ENCODE measurements at places on chromosomes 13 and 19.

- peak; percentile 30 for DNase-seq
Observed at GRCh38 chr13:27583645-27584044, 36.7 kb downstream of the LNX2 start.

DNA sequence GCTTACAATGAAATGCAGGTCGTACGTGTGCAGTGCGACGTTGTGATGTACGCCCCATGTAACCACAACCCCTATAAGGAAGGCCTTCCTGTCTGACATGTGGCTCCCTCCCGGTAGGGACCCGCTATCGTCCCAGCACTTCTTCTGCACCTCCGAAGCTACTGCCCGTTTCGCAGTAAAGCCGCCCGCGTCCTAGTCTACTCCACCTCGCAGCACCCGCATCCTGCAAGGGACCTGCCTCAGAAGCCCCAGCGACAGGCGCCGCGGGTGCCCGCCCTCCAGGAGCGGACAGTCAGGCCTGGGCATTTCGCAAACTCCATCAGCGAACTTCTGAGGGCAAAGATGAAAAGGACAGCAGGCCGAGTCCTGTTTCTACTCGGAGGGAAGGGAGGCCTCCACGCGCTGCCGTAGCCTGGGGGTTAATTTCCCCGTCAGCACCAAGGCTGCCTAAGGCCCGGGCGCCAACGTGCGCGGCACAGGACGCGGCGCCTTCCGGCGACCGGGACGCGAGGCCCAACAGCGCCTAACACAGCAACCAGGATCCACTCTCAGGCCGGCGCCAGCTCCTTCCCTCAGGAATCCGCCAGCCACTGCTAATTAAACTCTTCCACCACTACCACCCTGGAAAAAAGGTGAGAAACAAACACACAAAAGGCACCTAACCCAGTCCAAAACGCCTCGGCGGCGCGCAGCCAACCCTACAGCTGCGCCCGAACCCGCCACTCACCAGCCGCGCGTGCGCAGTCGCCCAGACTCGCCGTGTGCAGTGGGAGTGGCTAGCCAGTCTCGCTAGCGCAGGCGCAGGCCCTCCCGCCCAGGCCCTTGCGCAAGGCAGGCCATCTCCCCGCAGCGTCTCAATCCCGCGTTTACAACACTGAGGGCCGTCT is at the start of gene EEF1AKMT1:
Gene EEF1AKMT1, minus strand, starts transcription at position 768 of the 887 bp plus-strand sequence. CDS start 16,363 bp downstream, outside the sequence.
- DNase-seq = peak; percentile 90

GRCh38 chr13:39044536-39044935 is 6.3 kb downstream of the NHLRC3 start:
- DNase-seq = no peak

DNA sequence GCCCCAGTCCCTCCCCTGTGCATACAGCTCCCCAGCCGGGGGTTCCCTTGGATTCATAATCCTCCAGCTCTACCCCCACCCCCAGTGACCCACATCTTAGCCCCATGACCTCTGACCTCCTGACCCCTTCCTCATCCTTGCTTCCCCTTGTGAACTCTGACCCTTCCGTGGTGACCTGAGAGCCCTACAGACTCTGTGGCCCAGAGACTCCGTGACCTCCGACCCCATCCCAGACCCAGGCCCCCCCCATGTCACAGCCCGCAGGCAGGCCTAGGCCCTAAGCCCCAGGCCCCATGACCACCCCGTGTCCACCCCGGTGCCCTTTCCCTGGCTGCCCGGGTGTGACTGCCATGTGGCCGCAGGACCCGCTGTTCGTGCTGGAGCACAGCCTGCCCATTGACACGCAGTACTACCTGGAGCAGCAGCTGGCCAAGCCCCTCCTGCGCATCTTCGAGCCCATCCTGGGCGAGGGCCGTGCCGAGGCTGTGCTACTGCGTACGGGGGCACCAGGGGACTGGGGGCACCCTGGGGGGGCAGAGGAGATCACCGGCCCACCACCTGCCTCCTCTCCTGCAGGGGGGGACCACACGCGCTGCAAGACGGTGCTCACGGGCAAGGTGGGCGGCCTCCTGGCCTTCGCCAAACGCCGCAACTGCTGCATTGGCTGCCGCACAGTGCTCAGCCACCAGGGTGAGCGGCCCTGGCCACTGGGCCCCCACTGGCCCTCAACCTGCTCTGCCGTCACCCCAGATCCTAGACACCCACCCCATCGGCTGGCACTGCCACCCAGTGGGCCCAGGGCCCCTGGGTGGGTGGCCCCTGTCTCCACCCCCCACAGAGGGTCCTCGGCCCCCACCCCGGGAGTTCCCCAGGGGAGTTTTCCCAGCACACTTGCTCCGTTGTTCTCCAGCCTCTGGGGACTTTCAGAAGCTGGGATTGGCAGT is 2.4 kb upstream of the SPIB start:
- DNase-seq = no peak

GRCh38 chr19:14048443-14049153 is 13.3 kb downstream of the PALM3 start:
- no peak for DNase-seq

- DNase-seq = no peak
Observed at GRCh38 chr13:58379221-58379620, 747.7 kb downstream of the PCDH17 start.

DNA sequence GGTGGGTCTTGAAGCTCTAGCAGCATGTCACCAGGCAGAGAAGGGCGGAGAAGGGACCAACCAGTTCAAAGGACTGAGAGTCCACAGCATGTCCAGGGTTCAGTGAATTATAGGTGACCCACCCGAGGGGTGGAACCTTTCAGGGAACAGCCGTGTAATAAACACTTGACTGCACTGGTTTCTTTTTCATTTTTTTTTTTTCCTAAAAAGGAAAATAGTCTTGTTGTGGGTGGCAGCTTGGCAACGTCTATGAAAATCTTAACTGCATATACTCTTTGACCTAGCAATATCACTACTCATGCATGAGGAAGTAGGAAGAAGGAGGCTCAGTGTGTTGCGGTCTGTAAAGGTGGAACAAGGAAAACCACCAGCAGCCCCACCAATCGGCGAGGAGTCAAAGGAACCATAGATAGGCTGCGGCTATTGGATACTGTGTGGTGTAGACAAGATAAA is 13.0 kb upstream of the MYH14 start:
- no peak for DNase-seq

DNA sequence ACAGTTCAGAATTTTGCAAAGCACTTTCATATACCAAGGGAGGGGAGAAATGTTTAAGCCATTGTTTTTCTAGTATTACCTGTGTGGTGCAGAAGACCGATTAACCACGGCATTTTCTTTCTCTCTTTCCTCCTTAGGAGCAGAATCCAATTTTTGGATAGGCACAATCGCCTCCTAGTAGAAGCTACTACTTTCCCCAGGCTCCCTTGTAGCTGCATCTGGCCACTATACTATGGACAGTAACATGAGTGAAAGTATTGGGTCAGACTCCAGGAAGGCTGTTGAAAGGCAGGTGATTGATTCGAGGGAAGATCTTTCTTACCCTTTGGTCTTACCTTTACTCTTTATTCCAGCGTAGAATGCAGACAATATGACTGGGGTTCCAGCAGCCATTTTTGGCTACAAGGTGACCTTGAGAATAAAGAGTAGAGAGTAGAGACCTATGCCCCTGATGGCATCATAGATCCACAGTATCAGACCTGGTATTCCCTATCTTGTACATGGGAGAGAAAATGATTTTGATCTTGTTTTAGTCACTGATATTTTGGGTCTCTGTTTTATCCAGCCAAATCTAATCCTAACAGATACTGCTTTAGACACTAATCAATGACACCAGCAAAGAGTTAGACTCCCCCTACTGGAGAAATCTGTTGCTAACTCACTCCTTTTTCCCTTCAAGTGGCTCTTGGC is 77.0 kb downstream of the LRRC63 start:
- peak; percentile 40 for DNase-seq

DNA sequence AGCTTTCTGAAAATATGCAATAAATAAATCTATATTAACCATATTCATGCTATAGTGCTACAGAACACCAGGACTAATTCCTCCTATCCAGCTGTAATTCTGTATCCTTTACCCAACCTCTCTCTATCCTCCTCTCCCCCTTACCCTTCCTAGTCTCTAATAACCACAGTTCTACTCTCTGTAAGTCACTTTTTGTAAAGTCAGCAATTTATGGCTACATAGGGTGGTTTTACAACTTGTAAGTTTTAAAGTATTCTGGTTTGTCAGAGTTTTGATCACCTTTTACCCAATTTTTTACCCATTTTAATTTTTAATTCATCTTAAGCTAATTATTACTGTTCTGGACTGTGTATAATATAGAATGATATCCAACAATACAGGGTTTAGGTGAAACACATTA is 34.0 kb downstream of the MTRF1 start:
- no peak for DNase-seq

DNA sequence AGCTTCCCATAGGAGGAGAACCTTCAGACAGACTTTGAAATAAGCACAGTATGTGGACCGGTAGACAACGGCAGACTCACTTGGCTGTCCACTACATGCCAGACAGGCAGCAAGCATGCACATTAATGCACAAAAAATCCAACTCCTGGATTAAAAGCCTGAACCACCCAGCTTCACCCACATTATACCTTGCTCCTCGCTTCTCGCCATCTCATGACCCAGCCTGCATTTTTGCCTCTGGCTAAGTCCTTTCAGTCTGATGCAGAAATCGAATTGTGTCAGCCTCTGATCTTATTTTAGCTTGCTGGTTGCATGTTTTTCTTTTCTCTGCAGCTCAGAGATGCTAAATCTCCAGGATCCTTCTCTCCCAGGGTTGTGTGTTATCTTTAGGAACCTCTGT is 358.7 kb downstream of the RFC3 start:
- no peak for DNase-seq

- no peak for DNase-seq
Observed at GRCh38 chr13:49997955-49998354, 1.1 kb downstream of the TRIM13 start.

DNA sequence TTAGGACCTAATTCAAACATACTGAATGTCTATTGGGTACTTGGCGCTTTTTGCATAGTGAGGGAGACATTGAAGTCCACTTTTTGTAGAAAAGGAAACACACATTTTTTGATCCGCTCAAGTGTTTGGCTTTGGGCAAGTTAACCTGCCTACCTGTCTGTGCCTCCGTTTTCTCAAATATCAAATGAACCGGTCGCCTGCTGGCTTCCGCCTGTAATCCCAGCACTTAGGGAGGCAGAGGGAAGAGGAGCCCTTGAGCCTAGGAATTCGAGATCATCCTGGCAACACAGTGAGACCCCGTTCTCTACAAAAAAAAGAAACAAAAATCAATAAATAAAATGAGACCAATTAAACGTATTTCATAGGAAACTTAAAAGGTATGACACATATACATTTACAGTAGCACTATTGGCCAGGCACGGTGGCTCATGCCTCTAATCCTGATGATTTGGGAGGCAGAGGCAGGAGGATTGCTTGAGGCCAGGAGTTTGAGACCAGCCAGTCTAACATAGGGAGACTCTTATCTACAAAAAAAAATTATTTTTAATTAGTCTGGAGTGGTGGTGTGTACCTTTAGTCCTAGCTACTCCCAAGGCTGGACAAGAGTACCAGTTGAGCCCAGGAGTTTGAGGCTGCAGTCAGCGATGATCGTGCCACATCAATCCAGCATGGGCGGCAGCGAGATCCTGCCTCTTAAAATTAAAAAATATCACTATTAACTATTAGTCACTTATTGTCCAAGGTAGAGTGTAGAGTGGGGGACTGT is 1.3 kb downstream of the RAD23A start:
- DNase-seq = no peak

DNA sequence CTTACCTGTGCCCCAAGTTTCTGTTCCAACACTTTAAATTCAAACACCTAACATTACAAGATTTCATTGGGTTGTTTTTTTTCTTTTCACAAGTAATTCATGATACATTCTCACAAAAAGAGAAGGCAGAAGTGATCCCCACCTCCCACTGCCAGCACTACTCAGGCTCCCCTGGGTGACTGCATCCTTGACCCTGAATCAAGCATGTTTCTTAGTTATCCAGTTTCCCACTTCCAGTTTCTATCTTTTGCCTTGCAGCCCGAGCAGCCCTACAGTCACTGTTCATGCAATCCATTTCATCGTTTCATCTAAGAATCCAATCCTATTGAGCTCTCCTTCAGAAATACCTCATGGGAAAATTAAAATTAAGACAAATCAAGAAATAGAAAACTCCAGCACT is 61.4 kb downstream of the RNASEH2B start:
- no peak for DNase-seq

GRCh38 chr19:29860492-29860891 is 48.7 kb downstream of the CCNE1 start:
- DNase-seq = no peak

DNA sequence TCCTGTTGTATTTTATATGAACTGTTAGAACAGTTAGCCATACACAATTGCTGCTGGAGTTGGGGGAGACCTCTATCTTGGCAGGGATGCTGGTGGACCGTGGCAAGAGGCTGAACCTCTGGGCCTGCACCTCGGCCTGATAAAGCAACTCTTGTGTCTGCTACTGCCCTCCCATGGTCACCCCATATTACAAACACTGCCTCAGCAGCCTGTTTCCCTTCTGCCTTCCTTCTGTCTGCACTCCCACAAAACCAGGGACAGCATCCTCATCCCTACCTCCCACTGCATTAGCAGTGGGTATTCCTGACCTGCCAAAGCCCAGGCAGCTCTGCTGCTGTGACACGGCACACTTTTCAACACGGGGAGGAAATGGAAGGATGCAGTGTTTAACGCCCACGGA is 456.4 kb downstream of the FGF14 start:
- no peak for DNase-seq

- no peak for DNase-seq
Observed at GRCh38 chr19:8610041-8610935, at the start of gene ADAMTS10. TSS of gene ADAMTS10 (minus strand) at chr19:8610715. CDS start at chr19:8605710, 5,005 bp downstream.

DNA sequence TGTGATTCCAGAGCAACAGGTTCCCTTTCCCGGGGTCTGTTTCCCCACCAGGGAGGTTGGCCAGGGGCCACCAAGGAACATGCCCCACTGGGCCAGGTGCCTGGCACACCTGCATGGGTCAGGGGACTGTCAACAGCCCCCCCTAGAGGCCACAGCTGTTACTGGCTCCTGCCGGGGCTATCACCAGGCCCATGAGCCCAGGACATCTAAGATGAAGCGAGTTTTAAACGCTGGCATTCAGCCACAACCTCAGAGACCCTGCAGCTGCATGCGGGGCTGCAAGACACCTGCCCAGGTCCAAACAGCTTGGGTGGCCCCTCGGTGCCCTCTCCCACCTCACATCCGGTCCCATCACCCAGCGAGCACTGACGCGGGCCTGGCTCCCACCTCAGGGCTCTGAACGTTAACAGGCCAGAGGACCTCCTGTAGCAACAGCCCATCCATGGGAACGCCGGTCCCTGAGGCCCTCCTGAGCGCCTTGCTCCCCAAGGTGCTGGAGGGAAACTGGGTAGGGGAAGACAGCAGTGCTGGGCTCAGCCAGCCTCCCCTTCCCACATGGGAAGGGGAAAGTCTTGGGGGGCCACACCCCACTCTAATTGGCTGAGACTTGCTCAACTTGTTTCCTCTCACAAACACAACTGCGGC is 12.0 kb downstream of the KHSRP start:
- no peak for DNase-seq

- no peak for DNase-seq
Observed at GRCh38 chr13:30615481-30615865, 2.2 kb upstream of the USPL1 start.

DNA sequence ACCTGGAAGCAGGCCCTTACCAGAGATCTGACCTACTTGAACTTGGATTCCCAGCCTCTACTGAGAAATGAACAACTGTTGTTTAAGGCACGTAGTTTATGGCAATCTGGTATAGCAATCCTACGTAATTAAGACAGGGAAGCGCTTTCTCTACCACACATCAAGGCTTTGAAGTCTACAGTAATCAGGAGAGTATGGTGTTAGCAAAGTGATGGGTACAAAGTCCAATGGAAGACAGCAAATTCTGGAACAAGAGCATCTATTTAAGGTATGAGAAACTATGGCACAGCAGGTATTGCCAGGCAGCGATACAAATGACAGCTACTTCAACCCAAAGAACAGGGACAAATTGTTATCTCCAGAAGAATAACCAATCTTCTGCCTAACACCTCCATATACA is 3.1 kb downstream of the ZNF563 start:
- no peak for DNase-seq

Measured in HCEC 1CT (cell line).